ENCODE measurements at places on chromosomes 4 and X.

DNA sequence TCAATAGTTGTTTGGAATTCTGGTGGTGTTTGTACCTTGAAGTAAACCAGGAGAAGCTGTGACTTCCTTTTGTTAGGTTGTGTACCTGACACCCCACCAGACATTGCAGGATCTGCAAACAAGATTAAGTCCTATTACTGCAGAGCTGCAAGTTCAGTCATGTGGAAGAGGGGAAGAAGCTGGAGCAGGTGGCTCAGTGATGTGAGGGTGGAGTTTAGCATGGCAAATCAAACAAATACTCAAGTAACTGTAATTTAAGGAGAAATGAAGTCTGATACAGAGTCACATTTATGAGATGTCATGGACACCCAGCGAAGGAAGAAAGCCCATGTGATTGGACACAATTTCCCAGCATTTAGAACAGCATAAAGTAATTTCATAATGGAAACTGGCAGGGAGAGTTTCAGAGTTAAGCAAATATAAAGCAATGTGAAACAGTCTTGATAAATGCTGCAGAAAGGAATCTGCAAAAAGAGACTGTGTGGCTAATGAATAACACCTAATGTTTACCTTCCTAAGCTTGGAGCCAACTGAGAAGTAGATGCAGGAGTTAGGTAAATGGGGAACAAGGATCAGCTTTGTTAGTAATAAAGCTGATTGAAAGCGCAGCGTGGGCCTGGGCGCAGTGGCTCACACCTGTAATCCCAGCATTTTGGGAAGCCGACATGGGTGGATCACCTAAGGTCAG lies 249.1 kb downstream of the GBA3 start:
- no peak for DNase-seq

DNA sequence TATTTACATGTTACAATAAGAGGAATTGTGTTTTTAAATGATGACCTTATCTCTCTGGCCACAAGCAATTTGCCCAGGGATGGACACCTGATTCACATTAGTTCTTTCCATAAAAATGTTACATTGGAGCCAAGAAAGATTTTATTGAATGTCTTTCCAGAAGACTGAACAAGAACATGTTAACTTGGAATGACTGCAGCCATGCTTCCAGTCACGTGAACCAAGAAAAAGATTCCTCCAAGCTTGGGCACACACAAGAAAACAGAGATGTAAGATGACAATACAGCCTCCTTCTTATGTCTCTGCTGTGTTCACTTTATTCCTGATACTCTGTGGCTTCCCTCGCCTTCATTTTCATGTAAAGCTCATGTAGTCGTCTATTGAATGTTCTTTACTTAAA lies 737.6 kb downstream of the TRIML1 start:
- no peak for DNase-seq

DNA sequence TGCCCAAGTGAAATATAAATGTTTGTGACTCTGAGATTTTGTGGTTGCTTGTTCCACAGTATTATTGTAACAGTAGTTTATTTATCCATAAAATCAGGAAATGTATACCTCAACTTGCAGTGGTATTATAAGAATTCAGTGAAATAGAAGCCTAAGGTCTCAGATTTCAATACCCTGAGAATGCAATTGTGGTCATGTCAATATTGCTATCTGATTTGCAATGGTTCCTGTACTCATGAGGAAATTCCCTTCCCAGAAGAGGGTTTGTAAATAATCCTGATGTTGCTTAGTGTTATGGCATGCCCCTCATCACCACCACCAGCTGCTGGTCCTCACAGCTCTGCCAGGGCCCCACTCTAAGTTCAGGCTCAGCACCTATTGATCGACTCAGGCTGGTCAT lies 67.8 kb downstream of the SLC34A2 start:
- no peak for DNase-seq

DNA sequence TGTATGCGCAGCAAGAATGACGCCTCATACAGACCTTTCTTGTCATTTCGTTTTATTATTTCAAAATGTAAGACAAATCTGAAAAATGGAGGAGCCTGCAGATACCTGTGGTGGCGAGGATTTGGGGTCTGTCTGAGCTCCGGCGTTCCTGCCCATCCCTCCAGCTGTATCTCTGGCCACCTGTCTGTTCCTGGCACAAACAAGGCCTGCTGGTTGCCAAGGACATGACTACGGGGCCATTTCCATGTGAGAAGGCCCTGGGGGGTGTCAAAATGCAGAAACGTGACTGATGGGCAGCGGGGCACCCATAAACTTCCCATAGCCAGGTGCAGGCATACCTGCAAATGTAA lies 591 bp upstream of the TSPAN7 start:
- DNase-seq = no peak

GRCh38 chr4:24274381-24274941 lies 309.9 kb downstream of the DHX15 start:
- DNase-seq = no peak

DNA sequence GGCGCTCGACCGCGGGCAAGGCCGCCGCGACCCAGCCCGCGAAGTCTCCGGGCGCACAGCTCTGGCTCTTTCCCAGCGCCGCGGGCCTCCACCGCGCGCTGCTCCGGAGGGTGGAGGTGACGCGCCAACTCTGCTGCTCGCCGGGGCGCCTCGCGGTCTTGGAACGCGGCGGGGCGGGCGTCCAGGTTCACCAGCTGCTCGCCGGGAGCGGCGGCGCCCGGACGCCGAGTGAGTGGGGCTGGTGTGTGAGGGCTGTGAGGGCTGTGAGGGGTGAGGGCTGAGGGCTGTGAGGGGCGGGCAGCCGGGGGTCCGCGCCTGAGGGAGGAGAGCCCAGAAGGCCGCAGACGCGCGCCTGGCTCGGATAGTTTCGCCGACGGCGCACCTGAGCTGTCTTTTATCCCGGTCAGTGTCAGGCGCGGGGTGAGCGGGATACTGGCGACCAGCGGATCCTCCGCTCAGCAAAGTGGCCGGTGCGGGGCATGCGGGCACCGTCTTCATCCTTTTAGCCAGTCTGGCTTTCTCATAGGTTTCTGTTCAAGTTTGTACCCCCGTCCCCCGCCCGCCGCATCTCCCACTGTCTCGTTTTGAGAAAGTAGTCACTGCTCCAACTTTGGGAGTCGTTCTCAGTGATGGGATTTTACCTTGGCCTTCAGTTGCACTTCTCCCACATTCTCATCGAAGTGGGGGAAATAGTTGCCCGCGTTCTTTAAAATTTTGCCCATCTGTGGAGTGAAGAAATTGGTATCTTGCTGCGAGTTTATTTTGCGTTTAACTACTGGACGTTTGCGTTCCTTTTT lies 586 bp downstream of the HERC5 start:
- DNase-seq = peak; percentile 15

GRCh38 chr4:143380629-143381028 lies 44.0 kb downstream of the GAB1 start:
- no peak for DNase-seq

GRCh38 chrX:96424007-96424406 lies 260.6 kb upstream of the DIAPH2 start:
- DNase-seq = no peak

- DNase-seq = no peak
Observed at GRCh38 chr4:185165605-185166063, 22.6 kb downstream of the SLC25A4 start.

DNA sequence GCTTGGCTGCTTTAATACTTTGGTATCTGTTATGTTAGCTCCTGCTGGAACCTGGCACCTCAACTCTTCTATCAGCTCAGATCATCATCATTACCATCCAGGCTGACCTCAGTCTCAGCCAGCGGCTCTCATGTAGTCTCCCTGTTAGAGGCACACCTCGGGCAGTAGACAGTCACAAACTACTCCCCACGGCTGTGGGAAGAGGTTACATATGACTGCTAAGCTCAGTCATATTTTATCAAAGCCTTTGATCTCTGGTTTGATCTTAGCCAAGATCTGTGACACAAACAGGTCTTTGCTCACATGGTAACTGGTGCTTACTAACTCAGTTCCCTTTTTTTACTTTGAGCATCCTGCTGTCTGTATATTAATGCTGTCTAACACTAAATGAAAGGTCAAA lies 384.9 kb downstream of the CENPC start:
- no peak for DNase-seq

GRCh38 chr4:31083456-31083855 lies 363.3 kb downstream of the PCDH7 start:
- DNase-seq = no peak

GRCh38 chr4:60042941-60043340 lies 1157.2 kb upstream of the ADGRL3 start:
- no peak for DNase-seq

GRCh38 chr4:99467887-99468286 lies 32.7 kb upstream of the ADH7 start:
- peak; percentile 22 for DNase-seq

- DNase-seq = peak; percentile 9
Observed at GRCh38 chr4:66852843-66853242, 692.5 kb downstream of the CENPC start.
